ENCODE measurements at places on chromosomes 1 and 21. TPM values are rescaled to one million over a fixed set of nuclear protein-coding genes. Genes with fewer than 3 reads are reported as not detected.

- no peak for DNase-seq
These were observed 54.1 kb upstream of the KLHDC7A start for GRCh38 chr1:18426580-18426979.

GRCh38 chr1:25650289-25650576, 33.6 kb downstream of the MAN1C1 start:
- DNase-seq, result no peak

The B3GALT5 gene
- total RNA-seq, result not detected

DNA sequence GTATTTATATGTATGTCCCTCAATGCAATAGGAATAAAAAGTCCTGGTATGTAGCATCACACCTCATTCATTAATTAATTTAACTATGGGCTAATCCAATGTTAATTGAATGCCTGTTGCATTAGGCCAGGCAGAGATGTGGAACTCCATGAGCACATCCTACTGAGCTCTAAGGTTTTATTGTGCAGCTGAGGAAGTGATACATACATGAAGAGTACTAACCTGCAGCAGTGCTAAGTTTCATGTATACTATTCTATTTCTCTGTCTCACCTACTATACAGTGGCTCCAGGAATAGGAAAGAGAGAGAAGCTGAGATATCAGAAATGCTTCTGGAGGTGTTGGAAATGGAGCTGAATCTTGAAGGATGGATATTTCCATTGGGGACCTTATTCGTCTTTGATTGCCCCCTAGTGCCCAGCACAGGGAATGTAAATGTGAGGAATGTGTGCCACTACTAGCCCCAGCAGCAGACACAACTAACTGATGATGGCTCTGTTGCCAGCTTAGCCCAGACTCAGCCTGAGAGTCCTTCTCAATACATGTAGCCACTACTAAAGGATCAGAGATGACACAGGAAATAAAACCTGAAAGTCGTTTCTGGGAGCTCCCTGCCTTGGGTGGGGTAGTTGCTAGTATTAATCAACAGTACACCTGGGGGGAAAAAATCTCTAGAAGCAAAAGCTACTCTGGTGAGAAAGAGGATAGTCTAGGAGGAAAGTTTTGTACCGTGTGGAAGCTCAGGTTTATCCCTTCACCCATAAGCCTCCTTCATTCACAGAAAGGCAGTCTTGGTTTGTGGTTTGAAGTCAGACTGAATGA, 173.3 kb upstream of the FOXD3 start:
- DNase-seq, result no peak

The PTPN22 gene
- total RNA-seq, result 27.3 TPM

The TNFSF4 gene
- total RNA-seq, result 1.6 TPM

DNA sequence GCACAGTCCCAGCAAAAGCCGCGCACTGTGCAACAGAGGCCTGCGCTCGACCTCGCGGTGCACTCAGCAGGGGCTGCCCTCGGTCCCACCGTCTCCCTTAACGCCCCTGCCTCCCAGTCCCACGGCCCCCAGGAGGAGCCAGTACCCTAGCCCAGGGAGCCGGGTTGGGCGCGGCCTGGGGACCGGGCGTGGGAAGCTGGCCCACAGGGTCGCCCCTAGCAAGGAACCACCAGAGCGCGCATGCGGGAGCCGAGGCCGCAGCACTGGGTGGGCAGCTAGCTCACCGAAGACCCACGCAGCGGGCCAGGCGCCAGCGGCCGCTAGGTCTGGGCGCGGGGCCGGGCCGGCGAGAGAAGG, 21.6 kb upstream of the ZNF678 start:
- no peak for DNase-seq

The PROK1 gene
- not detected for total RNA-seq

The TNFRSF9 gene
- 0.25 TPM for total RNA-seq

DNA sequence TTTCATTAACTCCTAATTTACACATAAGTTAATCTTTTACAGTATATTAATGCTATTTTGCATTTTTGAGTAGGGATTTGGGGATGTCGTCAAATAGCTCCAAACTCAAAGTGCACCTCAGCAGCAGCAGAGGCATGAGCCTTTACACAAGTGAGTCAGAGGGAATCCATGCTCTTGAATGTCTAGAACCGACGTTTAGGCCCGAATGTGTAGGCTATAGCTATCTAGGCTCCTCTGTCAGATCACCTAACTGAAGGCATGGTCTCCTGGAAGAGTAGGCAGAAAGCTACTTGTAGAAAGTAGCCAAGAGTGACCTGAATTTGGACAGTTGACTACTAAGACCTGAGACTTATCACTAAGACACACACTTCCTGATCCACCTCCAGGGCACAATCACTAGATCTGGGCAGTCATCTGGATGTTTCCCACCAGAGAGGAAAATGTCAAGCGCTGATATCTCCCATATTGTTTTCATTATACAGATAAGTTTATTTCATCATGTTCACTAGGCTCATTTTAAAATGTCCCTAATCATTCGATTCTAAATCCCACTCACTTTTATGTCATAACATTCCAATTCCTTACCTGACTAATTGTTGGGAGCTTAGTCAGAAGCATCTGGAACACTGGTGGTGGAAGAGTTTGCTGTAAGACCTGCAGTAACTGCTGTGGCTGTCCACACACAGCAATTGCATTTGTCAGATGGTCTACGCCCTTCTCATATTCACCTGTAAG, 15.3 kb downstream of the TOMM20 start:
- DNase-seq, result no peak

GRCh38 chr1:87953121-87953520, 624.4 kb downstream of the LMO4 start:
- no peak for DNase-seq

GRCh38 chr1:234926559-234927311, 201.9 kb downstream of the TOMM20 start:
- no peak for DNase-seq

DNA sequence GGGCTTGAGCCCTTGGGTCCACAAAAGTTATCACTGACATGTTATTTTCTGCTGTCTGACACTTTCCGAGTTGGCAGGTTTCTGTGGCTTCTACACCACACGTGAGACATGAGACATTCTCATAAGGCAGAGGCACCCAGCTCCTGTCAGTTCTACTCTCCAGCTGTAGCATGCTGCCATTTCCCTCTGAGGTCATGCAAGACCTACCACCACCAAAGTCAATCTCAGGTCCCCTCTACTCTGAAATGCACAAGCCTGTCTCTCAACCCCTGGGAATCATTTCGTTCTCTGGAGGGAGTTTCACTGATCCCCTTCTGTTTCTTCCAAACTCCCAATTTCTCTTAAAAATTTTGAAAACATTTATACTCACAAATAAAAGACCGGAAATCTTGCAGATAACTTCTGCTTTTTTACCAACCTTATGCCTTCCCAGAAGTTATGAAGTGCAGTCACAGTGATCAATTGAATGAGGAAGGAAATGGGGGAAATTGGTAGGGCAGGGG, 39.5 kb upstream of the CR2 start:
- DNase-seq, result no peak

- no peak for DNase-seq
These were observed 403.6 kb downstream of the PTPRU start for GRCh38 chr1:29639741-29640427.

GRCh38 chr1:9537863-9538668, 1.2 kb upstream of the SLC25A33 start:
- no peak for DNase-seq

The SERTAD4 gene
- not detected for total RNA-seq

- DNase-seq, result no peak
These were observed 541.7 kb upstream of the PBX1 start for GRCh38 chr1:164017239-164017638.

DNA sequence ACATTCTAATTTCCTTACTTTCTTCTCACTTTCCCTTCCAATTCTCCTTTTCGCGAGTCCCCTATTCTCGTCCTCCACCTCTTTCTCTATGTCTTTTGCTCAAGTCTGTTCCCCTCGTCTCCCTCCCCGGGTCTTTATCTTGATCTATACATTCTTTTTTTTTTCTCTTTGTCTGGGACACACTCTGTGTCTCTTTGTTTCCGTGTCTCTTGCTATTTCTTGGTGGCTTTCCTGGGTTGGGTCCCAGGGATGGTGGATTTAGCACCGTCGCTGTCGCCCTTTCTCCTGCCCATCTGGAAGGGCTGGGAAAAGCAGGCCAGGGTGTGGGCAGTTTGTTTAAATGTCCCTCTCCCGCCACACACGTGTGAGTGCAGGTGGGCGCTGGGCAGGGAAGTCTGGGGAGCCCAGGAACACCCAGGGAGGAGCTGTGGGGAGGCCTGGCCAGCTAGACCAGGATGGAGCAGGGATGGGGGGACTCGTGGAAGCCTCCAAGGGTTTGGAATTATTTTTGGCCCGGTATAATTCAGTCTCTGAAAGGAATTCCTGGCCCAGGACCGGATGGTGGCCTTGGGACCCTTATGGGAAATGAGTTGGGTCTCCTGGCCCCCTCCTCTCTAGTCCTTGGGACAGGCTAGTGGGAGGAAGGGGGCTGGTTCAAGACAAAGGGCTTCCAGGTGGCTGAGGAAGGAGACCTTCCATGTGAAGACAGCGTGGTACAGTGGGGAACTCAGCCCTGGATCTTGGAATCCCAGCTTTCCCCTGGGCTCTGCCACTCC, 9.5 kb upstream of the ID3 start:
- DNase-seq, result no peak

GRCh38 chr21:32519945-32520874, 65.1 kb downstream of the TCP10L start:
- DNase-seq, result no peak

DNA sequence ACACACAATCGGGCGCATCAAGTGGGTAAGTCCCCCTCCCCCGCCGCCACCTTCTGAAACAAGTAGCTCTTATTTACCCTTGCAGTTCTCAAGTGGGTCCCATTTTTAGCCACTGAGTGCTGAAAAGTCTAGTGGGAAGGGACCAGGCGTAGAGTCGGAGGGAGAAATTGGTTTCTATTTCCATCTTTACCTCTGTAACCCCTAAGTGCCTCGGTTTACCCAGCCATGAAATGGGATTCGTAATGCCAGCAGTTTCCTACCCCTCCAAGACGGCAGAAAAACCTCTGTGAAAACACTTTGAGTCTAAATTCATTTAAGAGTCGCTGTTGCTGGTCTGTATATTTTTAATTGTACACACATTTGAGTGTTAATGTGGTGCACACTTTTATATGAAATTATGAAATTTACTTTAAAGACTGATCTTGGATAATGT, 928 bp downstream of the TLCD4 start:
- DNase-seq, result no peak

The KIAA0040 gene
- total RNA-seq, result 25.1 TPM

The SLX9 gene
- 27.9 TPM for total RNA-seq

DNA sequence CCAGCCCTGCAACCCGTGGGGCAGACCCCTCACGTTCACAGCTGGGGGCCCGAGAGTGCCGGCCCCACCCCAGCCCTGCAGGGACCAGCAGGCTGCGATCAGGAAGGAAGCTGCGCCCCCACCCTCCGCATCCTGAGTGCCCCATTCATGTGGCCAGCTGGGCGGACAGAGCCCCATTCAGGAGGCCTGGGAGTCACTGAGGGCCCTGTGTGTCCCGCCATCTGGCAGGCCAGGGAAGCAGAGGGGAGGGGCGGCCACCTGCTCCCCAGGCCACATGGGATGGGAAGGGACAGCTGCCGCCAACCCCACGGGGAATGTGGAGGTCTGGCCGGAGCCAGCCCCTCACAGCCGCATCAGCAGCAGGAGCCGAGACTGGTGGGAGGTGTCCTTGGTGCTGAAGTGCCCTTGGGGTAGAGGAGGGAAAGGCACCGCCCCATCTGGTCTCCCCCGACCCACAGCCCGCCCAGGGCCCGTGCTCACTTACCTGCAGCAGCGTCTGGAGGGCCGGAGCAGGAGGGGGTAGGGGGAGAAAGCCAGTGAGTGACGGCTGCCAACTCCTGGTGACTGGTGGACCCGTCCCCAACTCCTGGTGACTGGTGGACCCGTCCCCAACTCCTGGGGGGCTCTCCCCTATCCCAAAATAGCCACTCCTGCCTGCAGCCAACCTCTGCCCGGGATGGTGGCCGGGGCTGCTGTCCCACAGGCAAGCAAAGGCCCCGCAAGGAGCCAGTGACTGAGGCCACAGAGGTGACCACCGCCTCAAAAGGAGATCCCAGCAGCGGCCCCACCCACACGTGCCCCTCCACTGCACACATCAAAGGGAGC, 8.7 kb downstream of the ACAP3 start:
- no peak for DNase-seq

GRCh38 chr1:175906370-175906769, 163.0 kb upstream of the TNR start:
- DNase-seq, result no peak

DNA sequence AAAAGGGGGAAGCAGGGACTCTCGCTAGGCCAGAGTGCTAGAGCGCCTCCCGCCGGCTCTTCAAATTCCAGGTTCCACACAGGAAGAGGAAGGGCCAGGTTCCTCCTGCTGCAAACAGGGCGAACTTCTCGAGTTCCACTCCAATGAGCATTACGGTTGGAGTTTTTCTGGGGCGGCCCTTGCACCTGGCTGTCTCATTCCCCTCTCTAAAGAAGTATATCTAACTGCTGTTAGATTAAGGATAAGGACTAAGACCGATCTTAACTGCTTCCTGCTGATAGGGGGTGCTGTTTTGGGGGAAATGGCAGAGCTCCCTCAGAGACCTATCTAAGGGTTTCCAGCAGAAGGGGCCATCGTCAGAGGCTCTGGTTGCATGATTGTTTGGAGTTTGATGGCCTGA, 138.0 kb downstream of the RABGAP1L start:
- DNase-seq, result no peak

- DNase-seq, result no peak
These were observed 161.0 kb downstream of the ZNF326 start for GRCh38 chr1:90155721-90156487.

GRCh38 chr1:6962478-6962995, 177.3 kb downstream of the CAMTA1 start:
- DNase-seq, result no peak
